ENCODE measurements at places on chromosomes 1 and 21.

DNA sequence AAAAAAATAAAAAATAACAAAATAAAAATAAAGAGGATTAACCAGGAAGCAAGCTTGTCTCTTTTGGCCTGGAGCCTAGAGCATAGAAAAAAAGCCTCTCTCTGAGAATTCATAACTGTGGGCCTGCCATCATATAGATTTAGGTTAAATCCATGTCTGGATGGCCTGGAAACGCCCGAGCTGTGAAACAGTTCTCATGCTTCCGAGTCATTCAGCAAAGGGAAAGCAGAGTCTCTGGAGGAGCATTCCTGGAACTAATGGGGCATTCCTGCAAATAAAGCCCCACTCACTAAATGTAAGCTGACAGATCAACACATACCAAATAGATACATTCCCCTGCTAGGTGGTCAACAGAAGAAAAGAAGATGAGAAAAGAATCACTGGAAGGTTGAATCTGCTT, 75.8 kb upstream of the GNG4 start:
- no peak for DNase-seq

- DNase-seq = no peak
Observed at GRCh38 chr1:171939740-171940139, 98.4 kb downstream of the DNM3 start.

DNA sequence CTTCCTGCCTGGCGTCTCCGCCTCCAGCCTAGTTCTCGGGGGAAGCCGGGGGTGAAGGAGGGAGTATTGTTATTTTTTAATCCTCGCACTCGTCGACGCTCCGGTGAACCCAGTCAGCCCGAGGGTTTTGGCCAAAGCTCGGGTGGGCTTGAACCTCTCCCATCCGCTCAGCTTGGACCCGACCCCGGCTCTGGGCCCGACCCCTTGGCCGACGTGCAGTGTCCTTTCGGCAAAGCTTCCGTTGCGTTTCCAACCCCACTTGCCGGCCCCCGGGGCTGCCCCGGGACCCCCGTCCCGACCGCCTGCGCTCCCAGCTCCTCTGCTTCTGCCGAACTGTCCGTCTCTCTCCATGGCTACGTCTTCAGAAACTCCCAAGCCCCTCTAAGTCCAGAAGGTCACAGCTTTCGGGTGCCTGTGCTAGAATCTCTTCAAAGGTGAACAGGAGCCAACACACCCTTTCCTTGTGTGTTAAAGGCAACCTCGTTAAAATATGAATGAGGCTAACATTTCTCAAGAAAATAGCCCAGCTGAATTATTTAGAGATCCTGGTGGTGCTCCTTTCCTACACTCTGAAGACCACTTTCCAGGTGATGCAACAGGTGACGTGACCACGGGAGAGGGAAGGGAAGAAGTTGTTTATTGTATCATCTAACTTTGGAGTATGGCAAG, 647 bp downstream of the DESI2 start:
- no peak for DNase-seq

- no peak for DNase-seq
Observed at GRCh38 chr1:28933277-28933676, 18.9 kb downstream of the EPB41 start.

DNA sequence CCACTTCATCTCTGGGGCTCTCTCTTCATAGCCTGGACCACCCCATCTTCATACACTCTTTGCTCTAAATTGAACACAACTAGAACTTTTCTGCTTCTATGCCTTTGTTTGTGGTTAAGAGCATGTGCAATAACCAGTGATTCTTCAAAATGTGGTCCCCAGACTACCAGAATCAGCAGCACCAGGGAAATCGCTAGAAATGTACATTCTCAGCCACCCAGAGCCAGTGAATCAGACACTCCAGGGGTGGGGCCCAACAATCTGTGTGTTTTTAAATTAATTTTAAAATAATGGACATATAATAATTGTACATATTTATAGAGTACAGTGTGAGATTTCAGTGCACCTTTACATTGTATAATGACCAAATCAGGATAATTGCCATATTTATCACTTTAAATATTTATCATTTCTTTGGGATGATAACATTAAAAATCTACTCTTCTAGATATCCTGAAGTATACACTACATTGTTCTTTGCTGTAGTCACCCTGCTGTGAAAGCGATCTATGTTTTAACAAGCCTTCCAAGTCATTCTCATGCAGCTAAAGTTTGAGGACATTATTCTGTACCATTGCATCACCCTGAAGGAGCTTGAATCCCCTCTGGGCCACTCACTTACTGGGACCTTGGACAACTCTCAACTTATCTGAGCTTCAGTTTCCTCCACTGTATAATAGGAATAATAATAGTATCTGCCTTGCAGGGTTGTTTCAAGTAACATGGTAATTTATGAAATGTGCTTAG, 10.8 kb downstream of the GRHL3 start:
- no peak for DNase-seq

Data from frontal cortex (tissue), 4 donors.